B cell (primary cell): ENCODE measurements at places on chromosomes 4 and X.

DNA sequence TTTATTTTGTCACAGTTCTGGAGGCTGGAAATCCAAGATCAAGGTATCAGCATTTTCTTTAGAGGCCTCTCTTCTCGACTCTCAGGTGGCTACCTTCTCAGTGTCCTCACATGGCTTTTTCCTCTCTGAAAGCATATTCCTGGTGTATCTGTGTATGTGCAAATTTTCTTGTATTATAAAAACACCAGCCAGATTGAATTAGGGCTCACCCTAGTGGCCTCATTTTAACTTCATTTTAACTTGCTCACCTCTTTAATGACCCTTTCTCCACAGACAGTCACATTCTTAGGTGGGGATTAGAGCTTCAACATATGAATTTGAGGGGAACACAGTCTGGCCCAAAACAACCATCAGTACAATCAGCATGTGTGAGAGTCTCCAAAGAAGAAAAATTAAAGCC is 542.4 kb upstream of the FAM241A start:
- DNase-seq, result no peak

DNA sequence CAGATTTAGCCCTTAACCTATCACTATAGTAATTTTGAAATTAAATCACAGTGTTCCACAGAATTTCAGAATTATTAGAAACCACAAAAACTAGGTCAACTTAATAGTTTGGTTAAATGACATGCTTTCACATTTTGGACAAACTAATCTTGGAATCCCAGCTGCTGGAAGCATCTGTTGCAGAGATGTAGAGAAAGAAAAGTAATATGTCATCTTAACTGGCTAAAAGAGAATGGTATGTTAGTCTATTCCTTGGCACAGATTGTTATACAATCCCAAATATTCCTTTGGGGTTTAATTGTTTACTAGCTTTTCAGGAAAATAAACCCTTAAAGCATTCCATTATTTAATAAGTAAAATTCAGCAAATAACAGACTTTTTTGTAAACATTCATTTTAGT is 519.9 kb downstream of the IL15 start:
- DNase-seq, result no peak

DNA sequence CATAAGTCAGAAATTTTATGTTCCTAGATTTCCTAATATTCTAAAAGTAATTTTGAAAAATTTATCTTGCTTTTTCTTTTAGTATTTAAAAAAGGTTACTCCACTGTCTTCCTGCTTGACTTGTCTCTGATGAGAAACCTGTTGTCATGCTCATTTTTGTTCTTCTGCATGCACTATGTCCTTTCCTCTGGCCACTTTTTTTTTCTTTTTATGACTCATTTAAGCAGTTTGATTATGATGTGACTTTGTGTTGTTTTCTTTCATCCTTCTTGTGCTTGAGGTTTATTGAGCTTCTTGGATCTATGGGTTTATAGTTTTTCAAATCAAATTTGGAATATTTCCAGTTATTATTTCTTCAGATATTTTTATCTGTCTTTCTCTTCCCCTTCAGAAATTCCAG is 12.0 kb upstream of the UFSP2 start:
- DNase-seq, result no peak

DNA sequence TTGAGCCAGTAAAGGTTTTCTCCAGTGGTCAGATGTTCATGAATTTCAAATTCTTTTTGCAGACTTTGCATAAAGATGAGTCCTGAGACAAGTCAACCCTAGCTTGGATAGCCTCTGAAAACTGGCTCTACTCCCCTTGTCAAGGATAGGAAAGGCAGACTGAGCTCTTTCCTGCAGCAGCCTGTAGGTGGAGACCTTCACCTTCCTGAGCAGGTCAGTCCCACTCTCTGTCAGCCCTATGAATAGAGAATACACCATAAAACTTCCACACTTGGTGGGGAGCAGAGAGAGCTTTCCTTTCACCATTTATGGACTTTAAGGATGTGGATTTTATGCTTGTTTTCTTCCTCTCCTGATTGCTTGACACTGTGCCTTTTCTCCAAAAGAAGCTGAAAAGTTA is 41.9 kb downstream of the PCDH19 start:
- DNase-seq, result no peak

DNA sequence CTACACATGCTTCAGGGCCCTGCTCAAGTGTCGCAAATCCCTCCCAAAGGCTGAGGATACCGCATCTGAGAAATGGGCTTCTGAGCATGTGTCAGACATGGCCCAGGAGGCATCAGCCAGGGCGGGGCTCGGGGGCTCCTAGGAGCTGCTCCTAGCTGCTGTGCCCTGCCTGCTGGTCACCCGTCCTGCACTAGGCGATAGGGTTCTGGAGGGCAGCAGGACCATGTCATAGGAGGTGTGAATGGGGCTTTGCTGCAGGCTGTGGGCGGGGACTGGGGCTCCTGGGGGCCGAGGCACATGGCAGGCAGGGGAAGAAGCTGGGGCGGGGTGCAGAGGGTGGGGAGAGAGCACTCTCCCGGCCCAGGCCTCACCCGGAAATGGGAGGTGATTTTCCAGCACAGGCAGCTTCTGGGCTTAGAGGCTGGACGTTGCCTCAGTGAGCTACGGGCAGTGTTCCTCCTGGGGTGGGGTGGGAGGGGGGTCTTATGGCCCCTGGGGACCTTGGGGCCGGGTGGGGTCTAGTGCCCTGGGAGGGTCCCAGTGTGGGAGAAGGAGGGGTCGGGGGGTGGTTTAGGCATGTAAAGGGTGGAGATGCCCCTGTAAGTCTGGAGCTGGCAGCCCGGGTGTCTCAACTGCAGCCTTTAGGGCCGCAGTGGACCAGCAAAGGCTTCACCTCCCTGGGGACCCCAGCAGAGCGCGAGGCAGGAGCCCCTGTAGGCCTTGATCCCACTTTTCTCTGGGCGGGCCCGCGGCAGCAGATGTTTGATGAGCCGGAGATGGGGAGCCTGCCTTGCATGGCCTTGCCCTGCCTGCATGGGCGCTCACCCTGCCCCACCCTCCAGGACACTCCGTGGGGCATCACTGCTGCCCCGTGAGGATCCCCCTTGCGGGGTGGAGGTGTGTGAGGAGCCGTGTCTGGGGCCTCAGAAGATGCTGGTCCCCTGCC is 98.6 kb upstream of the LRPAP1 start:
- no peak for DNase-seq

- DNase-seq, result no peak
Observed at GRCh38 chrX:129040124-129040523, 483.2 kb downstream of the SMARCA1 start.

GRCh38 chr4:152885185-152885584 is 50.9 kb upstream of the FHDC1 start:
- DNase-seq, result no peak

DNA sequence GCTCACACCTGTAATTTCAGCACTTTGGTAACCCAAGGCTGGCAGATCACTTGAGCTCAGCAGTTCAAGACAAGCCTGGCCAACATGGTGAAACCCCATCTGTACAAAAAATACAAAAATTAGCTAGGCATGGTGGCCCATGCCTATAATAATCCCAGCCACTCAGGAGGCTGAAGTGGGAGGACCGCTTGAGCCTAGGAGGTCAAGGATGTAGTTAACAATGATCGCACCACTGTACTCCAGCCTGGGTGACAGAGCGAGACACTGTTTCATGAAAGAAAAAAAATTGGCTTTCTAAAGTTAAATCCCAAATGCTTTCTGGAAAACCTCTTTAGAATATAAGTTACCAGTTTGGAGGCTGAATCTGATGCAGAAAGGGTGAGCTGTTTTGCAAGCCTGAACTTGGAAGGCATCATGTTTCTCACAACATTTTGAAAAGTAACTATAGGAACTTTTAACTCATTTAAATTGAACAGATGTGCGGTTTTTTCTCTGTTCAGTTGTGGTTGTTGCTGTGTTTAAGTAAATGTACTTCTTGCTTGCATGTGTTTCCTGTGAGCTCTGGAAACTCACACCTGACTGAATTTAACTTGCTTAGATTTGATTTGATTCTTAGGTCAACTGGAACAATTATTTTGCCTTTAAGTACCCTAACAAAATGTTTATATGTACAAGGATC is 39.8 kb upstream of the TMEM131L start:
- DNase-seq, result peak; percentile 69

GRCh38 chr4:98293104-98293887 is 32.1 kb downstream of the RAP1GDS1 start:
- no peak for DNase-seq

DNA sequence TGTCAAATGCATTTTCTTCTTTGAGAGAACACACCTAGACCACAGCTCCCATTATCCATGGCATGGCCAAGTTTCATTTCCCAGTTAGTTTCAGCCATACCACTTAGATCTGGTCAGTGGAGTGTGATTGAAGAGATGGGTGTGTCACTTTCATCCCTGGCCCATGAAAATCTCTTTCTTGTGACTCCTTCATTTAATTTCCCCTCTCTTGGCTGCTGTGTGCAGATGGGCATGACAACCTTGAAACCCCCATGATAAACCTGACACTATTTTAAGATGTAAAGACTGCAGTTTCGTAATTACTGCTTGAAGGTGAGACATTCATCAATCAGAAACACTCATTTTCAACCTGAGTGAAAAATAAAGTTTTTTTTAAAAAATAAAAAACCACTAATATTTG is 284.9 kb downstream of the IL15 start:
- no peak for DNase-seq

DNA sequence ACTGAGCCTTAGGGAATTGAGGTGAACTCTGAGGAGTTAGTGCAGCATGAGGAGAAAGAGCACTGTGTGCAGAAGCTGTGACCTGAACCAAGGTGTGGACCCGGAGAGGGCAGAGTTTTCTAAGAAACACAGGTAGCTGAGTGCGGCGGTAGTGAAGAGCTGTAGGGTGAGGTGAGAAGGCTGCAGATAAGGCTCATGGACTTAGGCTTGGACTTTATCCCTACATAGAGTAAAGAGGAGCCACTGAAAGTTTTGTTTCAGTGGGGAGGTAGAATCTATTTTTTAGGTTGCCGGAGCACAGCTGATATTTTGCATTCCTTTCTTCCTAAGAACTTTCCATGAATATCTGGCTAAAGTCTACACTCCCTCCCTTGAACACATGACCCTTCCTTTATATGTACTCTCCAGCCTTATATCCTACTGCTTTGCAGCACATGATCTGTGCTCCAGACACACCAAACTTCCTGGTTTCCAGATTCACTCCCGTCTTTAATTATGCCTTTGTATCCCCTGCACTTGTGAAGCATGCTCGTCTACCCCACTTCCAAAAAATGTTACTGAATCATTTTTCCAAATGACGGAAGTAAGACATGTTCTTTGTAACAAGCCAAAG is 10.6 kb upstream of the PGRMC2 start:
- no peak for DNase-seq

DNA sequence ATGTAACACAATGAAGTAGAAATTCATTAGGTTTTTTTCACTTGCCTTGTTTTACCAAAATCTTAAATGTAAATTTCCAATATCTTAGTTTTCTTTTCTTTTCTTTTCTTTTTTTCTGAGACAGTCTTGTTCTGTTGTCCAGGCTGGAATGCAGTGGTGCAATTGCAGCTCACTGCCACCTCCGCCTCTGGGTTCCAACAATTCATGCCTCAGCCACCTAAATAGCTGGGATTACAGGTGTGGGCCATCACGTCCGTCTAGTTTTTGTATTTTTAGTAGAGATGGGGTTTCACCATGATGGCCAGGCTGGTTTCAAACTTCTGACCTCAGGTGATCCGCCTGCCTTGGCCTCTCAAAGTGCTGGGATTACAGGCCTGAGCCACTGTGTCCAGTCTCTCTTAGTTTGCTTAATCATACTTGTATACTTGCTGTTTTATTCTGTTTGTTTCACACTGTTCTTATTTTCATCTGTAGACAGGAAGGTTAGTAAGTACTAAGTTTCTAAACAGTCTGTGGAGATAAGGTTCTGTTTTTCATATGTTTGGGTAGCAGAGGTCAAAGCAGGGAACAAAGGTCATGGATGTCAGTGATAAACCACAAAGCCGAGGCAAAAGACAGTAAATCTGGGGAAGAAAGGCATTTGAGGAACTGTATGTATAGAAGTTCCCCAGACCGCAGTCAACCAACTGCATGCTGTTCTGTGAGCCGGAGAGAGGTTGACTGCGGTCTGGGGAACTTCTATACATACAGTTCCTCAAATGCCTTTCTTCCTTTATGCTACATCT is 129.1 kb downstream of the CBR4 start:
- DNase-seq, result peak; percentile 45

DNA sequence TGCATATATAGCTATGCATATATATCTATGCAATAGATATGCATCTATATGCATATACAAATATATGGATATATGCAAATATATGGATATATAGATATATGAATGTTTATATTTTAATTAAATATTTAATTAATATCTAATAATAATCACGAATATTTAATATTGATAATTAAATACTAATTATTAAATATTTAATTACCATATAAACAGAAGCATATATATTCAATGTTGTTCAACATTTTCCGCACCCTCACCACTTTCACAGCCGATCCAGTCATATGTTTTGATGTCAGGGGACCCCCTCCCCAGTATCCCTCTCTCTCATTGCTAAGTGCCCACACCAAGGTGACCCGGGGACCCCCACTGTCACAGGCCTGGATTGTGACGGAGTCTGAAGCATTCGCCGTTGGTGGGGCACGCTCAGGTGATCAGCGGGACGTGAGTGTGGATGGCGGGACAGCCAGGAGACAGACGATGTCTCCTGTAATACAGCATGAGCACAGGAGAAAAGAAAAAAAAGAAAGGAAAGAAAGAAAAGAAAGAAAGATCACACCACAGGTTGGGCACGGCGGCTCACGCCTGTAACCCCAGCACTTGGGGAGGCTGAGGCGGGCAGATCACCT is 199.7 kb downstream of the CRLF2 start:
- DNase-seq, result no peak

DNA sequence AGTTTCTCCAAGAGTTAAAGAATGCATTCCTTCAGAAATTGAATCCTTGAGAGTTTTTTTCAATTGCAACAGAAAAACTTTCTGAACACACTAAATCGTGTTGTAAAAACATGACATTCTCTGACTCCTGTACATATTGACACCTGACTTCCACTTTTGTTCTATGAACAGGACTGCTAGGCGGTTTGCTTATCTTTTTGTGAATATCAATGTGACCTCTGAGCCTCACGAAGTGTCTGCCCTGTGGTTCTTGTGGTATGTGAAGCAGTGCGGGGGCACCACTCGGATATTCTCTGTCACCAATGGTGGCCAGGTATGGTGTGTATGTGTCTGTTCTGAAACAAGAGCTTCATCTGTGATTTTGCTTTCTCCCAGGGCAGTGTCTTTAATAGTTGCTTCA is 71.9 kb downstream of the MAOA start:
- DNase-seq, result no peak

GRCh38 chr4:163542275-163542674 is 47.8 kb downstream of the TMA16 start:
- no peak for DNase-seq

GRCh38 chrX:150406596-150406995 is 43.5 kb downstream of the MAMLD1 start:
- DNase-seq, result no peak

DNA sequence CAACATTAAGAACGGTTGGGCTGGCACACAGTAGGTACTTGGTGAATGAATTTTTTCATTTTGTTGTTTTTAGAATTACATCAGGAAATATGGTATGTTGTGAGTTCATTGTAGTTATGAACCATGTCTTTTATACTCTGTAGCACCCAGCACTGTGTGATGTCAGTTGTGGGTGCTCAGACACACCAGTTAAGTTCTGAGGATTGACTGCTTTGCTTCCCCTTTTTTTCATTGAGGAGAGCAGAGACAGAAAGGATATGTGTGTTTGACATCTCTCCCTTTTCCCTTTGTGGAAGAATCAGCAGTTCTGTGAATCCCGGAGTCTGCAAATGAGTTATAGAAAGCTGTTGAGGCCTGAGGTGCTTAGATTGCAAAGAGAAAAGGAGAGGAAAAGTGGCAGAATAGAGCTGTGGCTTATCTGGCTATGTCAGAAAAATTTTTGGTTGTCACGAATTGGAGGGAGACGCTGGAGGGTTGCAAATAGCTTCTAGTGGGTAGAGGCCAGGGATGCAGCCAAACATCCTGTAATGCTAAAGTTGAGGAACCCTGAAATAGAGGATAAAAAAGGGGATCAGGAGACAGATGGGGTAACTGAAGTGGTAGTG is 13.1 kb downstream of the SMAD1 start:
- no peak for DNase-seq
